Putamen (tissue), 1 donor: ENCODE measurements at places on chromosomes 13 and 19.

DNA sequence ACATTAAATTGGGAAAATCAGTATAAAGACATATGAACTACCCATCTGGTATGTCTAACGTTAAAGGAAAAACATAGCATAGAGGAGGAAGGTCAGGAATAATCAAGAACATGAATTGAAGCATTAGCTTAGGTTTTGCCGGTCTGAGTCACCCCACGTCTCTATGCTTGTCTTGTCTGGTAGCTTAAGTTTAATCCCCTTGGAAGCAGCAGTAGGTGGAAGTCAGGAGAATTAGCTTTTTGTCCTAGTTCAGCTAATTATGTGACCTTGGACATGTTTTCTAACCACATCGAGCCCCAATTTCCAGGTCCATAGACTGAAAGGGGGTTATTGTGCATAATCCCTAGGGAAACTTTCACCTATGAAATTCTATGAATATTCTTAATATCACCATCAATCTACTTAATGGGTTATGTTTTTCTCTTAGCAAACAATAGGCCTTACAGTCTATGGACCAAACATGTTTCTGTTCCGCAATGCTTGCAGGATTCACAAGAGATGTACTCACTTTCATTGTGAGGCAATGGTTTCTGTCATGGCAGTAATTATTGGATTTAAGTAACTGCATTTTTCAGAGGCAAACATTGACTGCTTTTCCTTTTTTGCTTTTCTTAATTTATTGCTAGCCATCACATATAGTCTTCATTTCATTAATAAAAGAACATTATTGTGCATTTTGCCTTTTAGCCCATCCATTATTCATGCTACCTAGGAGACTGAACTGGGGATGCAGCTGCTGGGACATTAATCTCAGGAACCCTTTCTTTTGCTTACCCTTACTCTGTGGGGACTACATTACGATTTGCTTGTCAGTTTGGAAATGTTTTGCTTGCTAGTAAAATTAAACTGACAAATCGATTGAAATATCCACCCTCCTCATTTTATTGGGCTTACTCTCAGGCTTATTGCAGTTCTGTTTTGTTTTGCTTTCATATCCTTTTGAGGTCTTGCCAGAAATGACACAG is 304.8 kb upstream of the MAB21L1 start:
- DNase-seq = no peak

GRCh38 chr19:8884416-8884815 is 52.2 kb downstream of the MBD3L1 start:
- no peak for DNase-seq

DNA sequence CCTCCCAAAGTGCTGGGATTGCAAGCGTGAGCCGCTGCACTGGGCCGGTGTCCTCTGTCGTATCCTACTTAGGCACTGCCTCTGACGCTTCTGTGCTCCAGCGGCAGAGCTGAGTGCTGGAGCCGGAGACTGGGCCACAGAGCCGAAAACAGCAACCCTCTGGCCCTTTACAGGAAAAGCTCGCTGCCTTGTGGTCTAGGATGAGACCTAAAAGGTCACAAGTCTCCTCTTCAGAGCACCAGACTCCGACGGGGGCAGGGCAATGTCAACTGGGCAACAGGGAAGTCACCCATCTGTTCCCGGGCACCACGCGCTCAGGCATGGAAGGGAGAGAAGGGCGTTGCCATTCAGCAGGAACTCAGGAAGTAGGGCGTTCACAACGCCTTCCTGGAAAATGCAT is 91.7 kb downstream of the GADD45B start:
- DNase-seq = no peak

DNA sequence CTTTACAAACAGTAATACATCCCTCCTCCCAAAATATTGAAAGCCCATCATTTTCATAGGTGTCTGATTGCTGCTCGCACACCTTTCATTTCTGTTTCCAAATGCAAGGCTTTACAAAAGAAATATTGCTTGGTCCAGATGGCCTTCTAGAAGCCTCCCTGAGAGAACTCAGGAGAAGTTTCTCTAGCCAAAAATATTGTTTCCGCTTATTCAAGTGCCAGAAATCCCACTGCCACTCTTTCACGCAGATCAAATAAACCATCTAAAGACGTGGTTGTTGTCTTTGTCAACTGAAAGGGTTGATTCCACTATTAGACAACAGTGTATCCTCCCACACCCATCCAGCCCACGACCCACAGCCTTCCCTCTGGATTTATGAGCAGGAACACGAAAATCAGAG is 96.2 kb downstream of the ZIC5 start:
- no peak for DNase-seq

GRCh38 chr13:110652764-110653163 is 37.4 kb downstream of the NAXD start:
- DNase-seq = no peak

DNA sequence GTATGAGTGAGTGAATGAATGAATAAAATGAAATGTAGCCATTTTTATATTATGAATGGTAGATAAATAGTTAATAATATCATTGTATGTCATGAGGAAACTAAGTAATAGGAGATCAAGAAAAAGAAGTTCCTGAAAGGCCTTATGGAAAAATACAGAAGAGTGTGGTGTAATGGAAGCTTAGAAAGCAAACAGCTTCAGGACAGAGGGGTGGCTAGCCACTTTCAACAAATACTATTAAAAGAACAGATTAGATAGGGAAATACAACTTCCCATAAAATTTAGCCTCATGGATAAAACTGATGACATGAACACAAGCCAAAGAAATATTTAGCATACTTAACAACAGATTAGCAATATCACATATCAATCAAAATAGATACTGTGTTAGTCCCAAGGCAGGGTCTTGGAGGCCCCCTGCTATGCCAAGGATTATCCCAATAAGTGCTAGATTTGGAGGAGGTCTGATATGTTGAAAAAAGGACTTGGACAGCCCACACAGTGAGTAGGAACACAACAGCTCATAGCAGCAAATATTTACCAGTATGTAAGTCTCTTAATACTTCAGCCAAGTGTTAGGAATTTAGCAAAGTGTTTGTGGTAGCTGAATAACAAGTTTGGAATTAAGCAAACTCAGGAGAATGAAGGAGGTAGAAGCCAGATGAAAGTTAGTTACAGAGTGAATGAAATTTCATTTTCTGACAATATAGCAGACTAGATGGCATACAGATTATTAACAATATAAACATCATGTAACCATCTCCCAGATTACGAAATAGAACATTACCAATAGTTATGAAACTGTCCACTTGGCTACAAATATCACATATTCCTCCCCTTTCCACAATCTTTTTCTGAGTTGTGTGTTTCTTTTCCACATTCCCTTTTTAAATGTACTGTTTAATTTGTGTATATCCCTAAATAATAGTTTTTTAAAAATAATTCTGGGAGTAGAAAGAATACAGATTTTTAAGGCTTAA is 1632.0 kb downstream of the PCDH9 start:
- DNase-seq = no peak

DNA sequence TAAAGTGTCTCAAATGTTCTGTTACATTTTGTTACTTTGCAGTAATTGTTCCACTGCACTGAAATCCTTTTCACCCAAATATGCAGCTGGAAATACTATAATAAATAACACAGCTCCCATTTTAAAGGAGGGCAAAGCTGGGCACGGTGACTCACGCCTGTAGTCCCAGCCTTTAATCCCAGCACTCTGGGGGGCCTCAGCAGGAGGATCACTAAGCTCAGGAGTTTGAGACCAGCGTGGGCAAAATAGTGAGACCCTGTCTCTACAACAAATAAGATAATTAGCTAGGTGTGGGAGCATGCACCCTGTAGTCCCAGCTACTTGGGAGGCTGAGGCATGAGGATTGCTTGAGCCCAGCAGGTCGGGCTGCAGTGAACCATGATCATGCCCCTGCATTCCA is 7.5 kb upstream of the UBAC2 start:
- DNase-seq = no peak

DNA sequence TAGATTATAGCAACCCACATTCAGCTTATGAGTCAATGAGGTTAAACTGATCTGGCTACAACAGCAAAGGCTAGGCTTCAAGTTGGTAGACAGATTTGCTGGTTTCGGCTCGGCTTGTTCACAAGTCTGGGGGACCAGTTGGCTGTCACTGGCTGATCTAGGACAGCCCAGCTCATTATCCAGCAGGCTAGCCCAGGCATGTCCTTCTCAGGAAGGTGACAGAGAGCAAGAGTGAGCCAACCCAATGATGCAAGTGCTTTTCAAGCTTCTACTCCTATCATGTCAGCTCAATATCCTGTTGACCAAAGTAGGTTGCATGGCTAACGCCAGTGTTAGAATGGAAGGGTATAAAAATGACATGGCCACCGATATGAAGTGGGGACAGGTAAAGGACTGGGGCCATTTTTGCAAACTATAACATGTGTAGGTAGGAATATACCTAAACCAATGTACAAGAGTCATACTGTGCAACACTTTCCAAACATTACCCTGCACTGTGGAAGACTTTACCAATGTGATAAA is 220.9 kb upstream of the SOX21 start:
- DNase-seq = no peak

DNA sequence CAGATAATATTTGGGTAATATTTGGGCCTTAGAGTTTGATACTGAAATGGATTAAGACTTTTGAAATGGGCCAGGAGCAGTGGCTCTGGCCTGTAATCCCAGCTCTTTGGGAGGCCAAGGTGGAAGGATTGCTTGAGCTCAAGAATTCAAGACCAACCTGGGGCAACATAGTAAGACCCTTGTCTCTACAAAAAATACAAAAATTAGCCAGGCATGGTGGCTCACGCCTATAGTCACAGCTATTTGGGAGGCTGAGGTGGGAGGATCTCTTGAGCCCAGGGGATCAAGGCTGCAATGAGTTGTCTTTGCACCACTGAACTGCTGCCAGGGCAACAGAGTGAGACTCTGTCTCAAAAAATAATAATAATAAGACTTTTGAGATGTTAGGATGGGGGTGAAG is 926 bp upstream of the ZNF836 start:
- DNase-seq = no peak

GRCh38 chr13:80259159-80259558 is 81.8 kb downstream of the SPRY2 start:
- no peak for DNase-seq

GRCh38 chr19:53424968-53425597 is 6.7 kb upstream of the ZNF761 start:
- DNase-seq = peak; percentile 66

GRCh38 chr19:38135150-38135998 is 88.6 kb downstream of the DPF1 start:
- no peak for DNase-seq

DNA sequence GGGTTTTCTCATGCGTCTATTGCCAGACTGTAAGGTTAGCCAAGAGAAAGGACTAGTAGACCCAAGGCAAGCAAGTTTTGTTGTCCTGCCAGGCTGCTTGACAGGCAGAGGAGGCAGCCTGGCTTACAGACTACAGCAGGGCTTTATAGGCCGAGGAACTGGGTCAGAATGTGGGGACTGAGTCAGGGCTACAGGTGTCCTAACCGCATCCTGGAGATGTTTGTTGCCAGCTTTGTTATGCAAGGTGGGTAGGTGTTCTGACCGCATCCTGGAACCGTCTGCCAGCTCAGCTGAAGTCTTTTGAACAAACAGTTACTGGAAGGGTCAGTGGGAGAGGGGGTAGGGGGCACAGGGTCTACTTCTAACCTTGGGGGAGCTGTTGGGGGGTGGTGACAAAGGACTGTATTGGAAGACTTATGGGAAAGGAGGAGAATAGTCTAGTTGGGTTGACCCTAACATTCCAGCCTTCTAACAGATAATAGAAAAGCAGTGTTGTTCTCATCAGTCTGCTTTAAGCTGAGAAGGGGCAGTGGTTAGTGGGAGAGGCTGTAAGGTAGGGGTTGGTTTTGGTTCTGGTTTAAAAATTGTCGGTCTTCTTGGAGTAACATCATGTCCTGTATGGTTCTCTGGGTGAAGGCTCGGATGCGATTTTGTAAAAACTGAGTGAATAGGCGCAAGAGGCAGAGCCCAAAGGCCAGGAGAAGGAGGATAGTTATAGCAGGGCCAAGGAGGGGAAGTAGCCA is 913.8 kb upstream of the SLITRK5 start:
- DNase-seq = no peak

GRCh38 chr13:65926750-65927171 is 1303.4 kb downstream of the PCDH9 start:
- no peak for DNase-seq

GRCh38 chr19:40763963-40764362 is 11.4 kb upstream of the MIA start:
- DNase-seq = no peak

- no peak for DNase-seq
Observed at GRCh38 chr19:48638831-48639381, 1.7 kb upstream of the DBP start.

DNA sequence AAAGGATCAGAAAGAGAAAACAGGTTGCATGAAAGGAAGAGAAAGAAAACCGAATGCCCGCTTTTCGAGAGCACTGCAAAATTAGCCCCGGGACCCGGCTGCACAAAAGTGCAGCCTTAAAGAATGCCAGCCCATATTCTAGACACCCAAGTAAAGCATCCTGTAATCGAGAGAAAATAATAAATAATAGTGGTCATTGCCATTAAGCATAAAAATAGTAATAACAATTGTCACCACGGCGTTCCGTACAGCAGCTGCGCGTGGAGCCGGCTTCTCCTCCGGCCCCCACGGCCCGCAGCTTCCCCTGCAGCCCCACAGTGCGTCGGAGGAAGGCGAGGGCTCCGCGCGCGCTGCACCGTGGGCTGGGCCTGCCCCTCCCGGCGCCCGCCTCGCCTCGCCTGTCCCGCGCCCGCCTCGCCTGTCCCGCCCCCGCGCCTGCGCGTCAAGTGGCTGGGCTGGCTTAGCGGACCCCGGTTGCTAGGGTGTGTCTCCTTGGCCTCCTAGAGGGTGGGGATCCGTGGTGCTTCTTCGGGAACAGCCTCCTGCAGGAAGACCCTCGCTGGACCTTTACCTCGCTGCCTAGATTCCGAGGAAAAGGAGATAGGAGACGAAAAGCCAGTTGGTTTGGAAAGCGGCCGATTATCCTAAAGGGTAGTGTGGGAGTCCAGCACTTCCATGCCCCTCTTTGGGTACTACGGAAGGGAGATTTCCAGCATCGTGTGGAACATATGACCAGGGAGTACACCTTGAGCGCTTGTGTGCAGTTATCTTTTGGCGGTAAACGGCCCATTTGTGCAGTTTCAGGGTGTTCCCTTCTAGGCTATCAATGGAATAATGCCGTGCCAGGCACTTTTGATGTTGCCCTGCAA is at the start of gene LRRC63:
TSS of gene LRRC63 (plus strand) at position 446 of the 869 bp plus-strand sequence. CDS start 1,107 bp downstream, outside the sequence.
- peak; percentile 85 for DNase-seq

DNA sequence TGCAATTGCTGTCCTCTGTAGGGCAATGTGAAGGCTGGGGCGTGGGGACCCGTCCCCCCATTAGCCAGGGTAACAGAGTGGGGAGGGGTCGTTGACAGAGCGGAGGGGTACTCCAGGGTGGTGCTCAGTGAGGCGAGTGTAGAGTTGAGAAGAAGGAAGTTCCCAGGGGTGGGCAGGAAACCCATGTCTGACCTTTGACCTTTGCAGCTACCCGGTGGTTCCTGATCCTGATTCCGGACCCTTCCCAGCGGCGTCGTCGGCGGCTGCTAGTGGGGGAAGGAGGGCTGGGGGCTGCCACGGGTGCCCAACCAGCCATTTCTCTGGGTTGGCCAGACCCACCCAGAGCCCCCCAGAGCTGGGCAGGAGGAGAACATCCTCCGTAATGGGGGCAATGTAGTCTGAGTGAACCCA is 2.1 kb upstream of the PLVAP start:
- DNase-seq = no peak
